Sigmoid colon (tissue), 7 donors: ENCODE measurements at places on chromosomes 16 and 17.

GRCh38 chr17:76106703-76107102 lies 3.1 kb upstream of the EXOC7 start:
- DNase-seq, result no peak

DNA sequence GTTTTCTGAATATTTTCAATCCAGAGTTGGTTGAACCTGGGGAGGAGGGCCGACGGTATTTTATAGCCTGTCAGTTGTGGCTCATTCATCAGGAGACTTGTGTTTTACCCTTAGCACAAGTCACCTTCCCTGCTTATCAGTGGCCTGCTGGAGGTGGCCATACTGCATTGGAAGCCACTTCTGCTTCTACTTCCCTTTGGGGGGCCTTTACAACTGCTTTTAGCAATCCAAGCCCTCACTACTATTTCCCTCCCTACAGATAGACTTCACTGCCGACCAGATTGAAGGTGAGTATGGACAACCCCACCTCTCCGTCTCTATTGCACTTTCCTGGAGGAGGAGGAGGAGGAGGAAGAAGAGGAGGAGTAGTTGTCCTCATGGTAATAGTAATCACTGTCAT lies 4.4 kb downstream of the MYL4 start:
- no peak for DNase-seq

DNA sequence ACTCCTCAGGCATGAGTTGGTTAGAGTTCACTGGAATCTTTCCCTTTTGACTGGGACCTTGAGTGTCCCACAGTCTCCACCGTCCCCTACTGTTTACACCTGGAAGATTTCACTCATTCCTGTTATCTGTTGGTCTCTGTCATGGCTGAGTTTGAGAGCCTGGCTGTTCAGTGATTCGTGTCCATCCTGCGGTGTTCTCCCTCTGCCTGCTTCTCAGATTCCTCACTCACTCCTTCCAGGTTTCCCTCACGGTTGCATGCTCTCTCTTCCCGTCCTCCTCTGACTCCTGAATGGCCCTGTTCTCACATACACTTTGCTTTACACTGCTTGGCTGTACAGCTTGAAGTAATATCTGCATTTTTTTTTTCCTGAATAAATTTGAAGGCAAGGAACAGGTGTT lies 24.5 kb downstream of the OR1D5 start:
- DNase-seq, result no peak

DNA sequence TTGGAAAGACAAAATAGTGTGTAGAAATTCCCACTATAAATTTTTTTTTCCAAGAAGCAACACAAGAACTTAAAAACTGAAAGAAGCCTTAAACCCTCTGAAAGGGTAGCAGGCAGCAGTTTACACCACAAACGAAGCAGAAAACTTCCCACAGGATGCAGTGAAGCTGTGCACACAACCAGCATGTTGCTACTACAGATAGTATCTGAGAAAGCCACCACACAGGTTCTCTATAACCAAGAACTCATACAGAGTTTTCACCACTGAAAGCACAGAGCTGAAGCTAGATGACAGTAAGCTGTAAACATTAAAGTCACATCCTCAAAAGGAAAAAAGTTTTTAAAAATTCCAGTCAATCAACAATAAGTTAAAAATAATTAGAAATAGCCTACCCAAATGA lies 333.6 kb upstream of the MON1B start:
- DNase-seq, result no peak
